NCI-H187 (cell line): ENCODE measurements at places on chromosomes 12 and 14.
A peak's percentile ranks its signal among the peaks of the same experiment; 100 is the strongest.

GRCh38 chr12:121805171-121806008 lies 1.6 kb downstream of the SETD1B start:
- DNase-seq: peak; percentile 23

DNA sequence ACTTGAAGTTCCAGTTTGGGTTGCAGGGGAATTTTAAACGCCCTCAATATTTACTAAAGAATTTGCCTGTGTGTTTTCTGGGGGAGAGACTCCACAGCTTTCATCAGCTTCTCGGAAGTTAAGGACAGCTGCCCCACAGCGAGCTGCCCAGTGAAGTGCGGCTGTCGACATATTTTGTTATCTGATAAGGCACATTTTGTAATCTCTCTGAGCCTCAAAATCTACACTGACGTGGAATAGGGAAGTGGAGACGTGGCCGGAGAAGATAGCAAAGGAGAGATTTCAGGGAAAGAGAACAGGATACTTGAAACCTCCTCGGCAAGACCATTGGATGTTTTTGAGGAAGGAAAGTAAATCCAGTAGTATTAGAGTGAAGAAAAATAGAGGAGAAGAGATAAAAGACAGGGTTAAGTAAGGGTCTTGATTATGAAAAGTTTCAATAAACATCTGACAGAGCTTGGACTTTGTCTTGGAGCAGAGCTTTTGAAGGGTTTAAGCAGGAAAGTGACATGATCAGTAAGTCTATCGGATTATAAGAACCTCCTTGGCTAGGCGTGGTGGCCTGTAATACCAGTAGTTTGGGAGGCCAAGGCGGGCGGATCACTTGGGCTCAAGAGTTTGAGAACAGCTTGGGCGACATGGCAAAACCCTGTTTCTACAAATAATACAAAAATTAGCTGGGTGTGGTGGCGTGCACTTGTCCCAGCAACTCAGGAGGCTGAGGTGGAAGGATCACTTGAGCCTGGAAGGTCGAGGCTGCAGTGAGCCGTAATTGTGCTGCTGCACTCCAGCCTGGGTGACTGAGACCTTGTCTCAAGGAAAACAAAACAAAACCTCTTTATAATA lies 1.1 kb downstream of the POLR3B start:
- no peak for DNase-seq

DNA sequence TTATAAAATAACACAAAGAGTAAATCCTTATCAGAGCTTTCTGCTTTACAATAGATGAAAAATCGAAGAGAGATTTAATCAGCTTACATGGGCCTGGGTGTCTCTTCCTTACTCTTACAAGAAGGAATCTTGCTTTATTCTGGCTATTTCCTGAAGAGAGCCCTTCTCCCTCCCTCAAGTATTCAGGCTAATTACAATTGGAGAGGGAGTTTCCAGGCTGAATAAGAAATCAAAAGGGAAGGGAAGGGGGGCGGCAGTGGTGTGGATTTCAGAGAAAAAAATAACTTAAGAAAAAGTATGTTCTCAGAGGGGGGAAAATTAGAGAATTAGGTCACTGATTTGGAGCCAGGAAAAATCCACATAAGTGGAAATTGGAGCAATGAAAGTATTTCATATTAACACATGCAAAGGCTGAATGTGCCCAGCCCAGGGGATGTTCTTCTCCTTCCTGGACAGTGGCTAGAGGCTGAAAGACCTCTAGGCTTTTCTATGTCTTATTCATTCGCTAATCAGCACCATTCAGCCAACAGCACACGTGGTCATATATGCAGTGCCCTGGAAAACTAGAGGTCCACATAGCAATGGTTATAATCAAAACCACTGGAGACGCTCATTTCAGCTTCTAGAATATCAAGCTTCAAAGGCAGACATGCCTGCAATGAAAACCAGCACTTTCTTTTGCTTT lies 158.9 kb upstream of the BTG1 start:
- DNase-seq: no peak

DNA sequence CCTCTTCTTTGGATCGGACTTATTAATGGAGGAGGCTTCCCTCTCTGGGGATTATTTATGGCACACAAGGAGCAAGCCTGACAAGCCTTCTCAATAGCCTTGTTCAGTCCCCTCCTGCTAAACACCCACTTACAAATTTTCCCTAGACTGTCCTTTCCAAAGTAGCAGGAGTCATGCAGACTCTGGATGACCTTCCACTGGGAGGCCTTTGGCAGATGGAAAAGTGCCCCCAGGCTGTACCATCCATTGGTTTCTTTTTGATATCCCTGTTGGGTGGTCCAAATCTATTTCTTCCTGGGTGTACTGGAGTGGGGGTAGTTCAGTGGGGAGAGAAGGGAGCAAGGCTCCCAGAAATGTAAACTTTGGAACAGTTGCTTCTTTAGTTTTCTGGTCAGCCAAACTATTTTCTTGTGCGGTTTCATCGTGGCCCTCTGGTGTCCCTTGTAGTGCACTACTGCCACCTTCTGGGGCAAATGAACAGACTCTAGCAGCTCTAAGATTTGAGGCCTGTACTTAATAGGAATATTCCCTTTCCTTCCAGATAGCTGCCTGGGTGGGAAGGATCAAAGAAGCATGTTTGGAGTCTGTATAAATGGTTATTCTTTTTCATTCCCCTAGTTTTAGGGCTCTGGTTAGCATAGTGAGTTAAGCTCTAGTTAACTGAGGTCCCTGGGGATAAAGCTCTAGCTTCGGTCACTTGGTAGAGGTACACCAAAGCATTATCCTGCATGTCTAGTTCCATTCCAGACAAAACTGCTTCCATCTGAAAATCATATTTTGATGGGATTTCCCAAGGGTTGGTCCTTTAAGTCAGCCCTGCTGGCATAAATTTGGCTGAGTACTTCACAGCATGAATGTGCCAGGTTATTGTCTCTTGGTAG lies 409.5 kb downstream of the SLC6A15 start:
- peak; percentile 15 for DNase-seq

- no peak for DNase-seq
These were observed 43.6 kb downstream of the ETV6 start for GRCh38 chr12:11693067-11693466.

DNA sequence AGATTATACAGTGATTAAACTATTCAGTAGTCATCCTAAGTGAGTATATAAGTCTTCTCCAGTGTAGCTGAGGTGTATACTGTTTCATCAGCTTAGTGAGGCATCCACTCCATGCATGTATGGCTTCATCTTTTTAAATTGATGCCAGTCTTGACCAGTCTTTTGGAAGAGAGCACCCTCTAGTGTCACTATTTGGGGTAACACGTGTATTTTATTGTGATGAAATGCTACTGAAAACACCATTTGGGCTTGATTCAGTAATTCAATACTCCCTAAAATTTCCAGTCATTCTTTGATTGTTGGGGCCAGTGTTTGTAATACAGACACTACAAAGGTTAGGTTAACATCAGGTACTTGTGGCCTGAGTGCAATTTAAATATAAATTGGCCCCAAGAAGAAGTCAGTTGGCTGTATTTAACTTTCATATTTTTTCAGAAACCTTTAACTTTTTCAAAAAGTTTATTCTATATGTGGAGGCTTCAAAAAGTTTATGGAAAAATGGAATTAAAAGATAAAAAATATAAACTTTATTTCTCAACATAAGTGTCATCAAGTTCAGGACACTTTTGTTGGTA lies 35.3 kb downstream of the MIPOL1 start:
- DNase-seq: peak; percentile 41

GRCh38 chr12:106136263-106136662 lies 2.5 kb downstream of the NUAK1 start:
- peak; percentile 92 for DNase-seq

DNA sequence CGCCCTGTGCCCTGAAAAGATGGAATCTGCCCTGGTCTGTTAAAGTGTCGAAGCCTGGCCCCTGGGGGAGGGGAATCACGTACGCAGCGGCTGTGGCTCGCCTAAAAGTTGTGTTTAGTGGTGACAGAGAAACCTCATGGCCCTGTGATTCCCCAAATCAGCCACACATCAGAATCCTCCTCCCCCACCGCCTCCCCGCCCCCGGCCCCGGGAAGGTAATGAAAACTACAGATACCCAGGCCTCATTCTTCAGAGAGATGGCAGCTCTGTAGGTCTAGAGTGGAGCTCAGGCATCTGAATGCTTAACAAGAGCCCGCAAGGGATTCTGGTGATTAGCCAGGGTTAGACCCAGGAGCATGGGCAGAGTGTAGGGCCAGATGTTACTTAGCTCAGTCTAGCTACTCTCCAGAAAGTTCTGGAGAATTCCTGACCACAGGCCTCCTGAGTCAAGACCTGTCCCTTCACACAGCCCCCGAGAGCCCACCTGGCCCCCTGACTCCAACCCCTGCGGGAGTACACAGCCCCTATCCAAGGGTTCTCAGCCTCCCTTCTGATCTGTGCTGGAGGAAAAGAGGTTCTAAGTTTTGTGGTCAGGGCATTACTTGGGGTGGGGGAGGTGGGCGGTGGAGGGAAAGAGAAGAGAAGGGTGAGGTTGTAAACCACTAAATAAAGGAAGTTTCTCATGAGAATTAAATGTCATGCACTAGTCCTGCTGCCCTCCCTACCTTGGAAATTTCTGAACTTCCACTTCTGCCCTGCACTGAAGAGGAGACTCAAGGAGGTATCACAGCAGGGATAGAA lies 114.8 kb downstream of the PLXNC1 start:
- DNase-seq: no peak

GRCh38 chr12:27550653-27550975 lies 26.6 kb downstream of the PPFIBP1 start:
- no peak for DNase-seq

DNA sequence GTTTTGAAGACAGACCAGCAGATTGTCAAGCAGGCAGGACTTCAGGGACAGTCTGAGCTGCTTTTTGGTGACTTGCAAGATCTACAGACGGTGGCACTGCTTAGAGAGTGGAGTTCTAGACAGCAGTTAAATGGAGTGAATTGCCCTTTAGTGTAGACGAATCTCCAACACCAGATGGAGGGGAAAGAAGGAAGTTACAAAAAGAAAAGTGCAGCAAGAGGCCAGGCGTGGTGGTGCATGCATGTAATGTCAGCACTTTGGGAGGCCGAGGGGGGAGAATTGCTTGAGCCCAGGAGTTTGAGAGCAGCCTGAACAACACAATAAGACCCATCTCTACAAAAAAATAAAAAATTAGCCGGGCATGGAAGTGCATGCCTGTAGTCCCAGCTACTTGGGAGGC lies 8.4 kb upstream of the HHIPL1 start:
- no peak for DNase-seq

- DNase-seq: no peak
These were observed 34.7 kb downstream of the KICS2 start for GRCh38 chr12:64187370-64187769.

DNA sequence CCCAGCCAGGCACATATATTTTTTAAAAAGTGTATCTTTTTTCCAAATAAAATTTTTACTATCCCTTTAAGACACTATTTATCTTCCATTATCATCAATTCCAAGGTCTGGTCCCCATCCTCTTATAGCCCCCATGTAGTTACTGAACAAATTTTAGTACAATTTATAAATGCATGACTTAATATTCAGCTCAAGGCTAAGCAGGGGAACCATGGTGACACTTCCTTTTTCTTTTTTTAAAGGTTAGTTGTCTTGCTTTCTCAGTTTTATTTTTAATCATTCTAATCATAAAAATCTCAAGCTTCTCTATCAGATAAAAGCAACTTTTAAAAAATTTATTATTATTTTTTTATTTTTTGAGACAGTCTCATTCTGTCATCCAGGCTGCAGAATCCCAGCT lies 92.3 kb downstream of the TRAFD1 start:
- no peak for DNase-seq

- DNase-seq: no peak
These were observed 33.6 kb upstream of the TMEM132D start for GRCh38 chr12:129937426-129937825.

GRCh38 chr12:84492351-84492883 lies 420.2 kb downstream of the SLC6A15 start:
- no peak for DNase-seq

- peak; percentile 61 for DNase-seq
These were observed at the start of gene TBK1 for GRCh38 chr12:64451687-64452558. Gene TBK1 (plus strand): TSS chr12:64452120. CDS start chr12:64455871, 3,751 bp downstream.

GRCh38 chr12:90015228-90015627 lies 306.6 kb upstream of the ATP2B1 start:
- DNase-seq: no peak

- DNase-seq: no peak
These were observed 712 bp upstream of the FZD10 start for GRCh38 chr12:130161261-130162243.

- peak; percentile 66 for DNase-seq
These were observed at the start of gene KLC1 for GRCh38 chr14:103628684-103629502. Gene KLC1 (plus strand): TSS chr14:103629211. CDS start chr14:103654565, 25,354 bp downstream.

DNA sequence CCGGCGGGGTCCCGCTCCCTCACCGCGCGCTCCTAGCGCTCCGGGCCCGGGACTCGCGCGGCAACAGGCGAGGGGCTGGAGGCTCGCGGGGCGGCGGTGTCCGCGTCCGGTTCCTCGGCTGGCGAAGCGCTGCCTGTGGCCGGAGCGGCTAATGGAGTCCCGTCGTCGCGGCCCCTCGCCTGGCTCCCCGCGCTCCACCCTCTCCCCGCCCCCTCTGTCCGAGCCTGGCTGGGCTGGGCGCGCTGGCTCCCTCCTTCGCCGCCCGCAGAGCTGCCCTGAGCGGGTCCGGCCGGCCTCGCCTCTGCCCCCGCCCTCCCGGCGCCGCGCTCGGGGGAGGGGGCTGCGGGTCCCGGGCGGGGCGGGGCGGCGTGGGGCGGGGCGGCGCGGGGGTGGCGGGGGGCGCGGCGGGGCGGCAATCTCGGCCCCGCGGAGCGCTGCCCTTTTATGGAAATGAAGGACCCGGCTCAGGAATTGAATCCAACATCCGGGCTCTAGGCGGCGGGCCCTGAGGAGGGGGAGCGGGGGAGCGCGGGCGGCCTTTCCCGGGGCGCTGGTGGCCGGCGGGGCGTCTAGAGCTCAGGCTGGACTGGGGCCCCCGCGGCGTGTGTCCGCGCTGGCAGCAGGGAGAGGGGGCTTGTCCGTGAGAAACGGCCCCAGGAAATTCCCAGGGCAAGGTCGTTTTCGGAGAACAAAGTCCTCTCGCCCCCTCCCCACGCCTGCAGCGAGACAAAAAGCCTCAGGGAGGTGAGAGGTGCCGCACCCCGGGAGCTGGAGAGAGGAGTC lies at the start of gene FERMT2:
Gene FERMT2 (minus strand): TSS at position 153 of the 783 bp plus-strand sequence. CDS start 482 bp downstream, outside the sequence.
- peak; percentile 45 for DNase-seq

DNA sequence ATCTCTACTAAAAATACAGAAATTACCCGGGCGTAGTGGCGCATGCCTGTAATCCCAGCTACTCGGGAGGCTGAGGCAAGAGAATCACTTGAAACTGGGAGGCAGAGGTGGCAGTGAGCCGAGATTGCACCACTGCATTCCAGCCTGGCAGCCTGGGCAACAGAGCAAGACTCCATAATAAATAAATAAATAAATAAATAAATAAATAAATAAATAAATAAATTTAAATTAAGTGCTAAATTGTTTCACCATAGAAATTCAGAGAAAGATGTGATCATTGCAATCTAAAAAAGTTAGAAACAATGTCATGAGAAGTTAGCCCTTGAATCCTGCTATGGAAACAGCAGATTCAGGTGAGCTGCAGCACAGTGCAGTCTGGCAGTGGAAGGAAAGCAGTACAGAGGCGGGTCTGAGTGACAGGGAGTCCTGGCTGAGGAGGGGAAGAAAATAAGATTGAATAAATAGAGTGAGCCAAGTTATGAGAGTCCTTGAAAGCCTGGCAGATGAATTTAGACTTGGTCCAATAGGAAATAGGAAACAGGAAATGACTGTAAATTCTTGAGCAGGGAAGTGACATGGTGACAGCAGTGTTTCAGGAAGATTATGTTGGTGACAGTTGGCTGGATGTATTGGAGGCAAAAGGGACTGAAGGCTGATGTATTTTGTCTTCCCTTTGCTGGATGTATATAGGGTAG lies 241.5 kb downstream of the GXYLT1 start:
- no peak for DNase-seq
